ENCODE measurements at places on chromosomes 2 and 18.

DNA sequence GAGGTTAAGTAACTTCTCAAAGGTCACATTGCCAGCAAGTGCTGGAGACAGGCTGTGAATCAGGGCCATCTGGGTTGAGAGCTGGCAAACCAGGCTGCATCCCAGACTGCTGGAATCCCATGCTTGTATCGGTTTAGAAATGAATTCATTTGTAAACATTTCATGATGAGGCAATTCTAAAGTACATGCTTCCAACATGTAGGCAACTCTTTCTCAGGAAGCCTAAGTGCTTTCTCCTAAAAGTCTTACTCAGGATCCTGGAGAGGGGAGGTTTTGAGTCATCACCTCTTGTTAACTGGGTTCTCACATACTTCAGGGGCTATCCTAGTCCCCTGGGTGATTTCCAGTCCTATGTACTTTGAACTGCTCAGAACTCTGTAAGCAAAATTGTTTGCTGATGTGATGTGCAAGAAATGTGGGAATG is 416.5 kb downstream of the MEIS1 start:
- H3K27ac ChIP-seq = no peak overlapping the region
- H3K27me3 ChIP-seq = no peaks in the 10 kb centered on the region
- DNase-seq = no peak

GRCh38 chr18:76822506-76823160 is at the start of gene ZNF236:
TSS of gene ZNF236 (plus strand) at chr18:76822557. CDS start at chr18:76822608, 51 bp downstream.
- peak within 1 kb of the TSS; percentile 95 for H3K27ac ChIP-seq
- no peaks in the 10 kb centered on the region for H3K36me3 ChIP-seq
- H3K27me3 ChIP-seq = no peaks in the 10 kb centered on the region
- peak; percentile 74 for DNase-seq
- H3K4me3 ChIP-seq = peak within 1 kb of the TSS; percentile 94

- H3K36me3 ChIP-seq = no peaks in the 10 kb centered on the region
- no peaks in the 10 kb centered on the region for H3K27me3 ChIP-seq
- no peak overlapping the region for H3K27ac ChIP-seq
- DNase-seq = no peak
- H3K4me1 ChIP-seq = no peaks in the 10 kb centered on the region
- H3K4me3 ChIP-seq = no peak overlapping the region
Measured at GRCh38 chr2:168835969-168836368, 33.5 kb downstream of the NOSTRIN start.

DNA sequence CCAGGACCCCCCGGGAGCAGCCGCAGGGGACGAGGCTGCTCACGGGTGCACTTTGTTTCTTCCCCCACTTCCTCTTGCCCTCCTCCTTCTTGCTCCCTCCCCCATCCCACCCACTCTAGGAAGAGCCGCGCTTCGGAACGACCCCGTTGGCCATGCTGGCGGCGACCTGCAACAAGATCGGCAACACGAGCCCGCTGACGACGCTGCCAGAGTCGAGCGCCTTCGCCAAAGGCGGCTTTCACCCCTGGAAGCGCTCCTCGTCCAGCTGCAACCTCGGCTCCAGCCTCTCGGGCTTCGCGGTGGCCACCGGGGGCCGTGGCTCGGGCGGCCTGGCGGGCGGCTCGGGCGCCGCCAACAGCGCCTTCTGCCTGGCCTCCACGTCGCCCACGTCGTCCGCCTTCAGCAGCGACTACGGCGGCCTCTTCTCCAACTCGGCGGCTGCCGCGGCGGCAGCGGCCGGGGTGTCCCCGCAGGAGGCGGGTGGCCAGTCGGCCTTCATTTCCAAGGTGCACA is 1.3 kb downstream of the SP9 start:
- H3K4me3 ChIP-seq = peak overlapping the region; percentile 28
- peaks cover 99% of the 10 kb centered on the region for H3K27me3 ChIP-seq
- H3K27ac ChIP-seq = no peak overlapping the region
- no peak for DNase-seq
- H3K36me3 ChIP-seq = no peaks in the 10 kb centered on the region

DNA sequence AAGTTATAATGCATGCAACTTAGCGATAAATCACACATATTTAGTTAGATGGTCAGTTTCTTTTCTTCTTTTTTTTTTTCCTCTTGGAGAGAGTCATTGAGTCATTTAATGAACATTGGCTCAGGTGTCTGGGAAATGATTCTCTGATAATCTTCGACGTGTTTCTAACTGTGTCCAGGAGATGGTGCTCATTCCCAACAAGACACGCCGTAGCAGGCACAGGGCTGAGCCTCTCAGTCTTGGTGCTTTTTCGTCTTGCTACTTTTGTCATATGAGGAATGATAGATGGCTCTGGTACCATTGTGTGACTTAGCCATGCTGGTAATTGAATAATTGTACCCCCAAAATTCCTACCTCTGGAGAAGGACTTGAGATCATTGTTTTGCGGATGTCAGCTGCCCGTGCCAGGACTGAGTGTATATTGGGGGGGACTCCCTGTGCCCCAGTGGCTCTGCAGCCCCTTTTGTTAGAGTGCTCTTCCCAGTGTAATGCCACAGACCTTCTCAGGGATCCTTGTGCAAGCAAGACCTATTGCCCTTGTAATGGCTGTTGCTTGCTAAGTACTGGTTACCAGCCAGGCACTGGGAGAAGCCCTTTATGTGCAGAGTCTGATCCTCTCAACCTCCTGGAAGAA is 107.6 kb upstream of the CYRIA start:
- no peaks in the 10 kb centered on the region for H3K36me3 ChIP-seq
- H3K4me3 ChIP-seq = no peak overlapping the region
- no peaks in the 10 kb centered on the region for H3K4me1 ChIP-seq
- no peak for DNase-seq

GRCh38 chr18:46373791-46374190 is 269.6 kb downstream of the HAUS1 start:
- no peak overlapping the region for H3K4me3 ChIP-seq
- H3K4me1 ChIP-seq = no peaks in the 10 kb centered on the region
- no peak overlapping the region for H3K27ac ChIP-seq
- no peaks in the 10 kb centered on the region for H3K27me3 ChIP-seq
- no peaks in the 10 kb centered on the region for H3K36me3 ChIP-seq

DNA sequence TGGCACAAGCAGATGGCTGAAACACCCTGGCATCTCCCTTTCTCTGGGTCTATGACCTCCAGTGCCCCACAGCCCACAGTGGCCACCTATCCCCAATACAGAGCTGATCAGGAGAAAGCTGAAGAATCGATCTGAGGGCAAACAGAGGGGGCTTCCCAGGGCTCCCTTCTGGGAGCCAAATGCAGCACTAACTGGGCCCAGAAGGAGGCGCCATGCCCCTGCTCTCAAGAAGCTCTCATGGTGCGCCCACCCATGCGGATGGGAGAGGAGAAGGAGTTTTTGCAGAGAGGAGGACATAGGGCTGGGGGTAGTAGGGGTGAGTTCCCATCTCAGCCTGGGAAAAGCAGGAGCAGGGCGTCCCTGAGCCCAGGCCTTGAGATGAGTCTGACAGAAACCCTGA is 787.3 kb upstream of the RAB6C start:
- H3K4me1 ChIP-seq = no peaks in the 10 kb centered on the region
- no peak overlapping the region for H3K4me3 ChIP-seq
- H3K36me3 ChIP-seq = no peaks in the 10 kb centered on the region

DNA sequence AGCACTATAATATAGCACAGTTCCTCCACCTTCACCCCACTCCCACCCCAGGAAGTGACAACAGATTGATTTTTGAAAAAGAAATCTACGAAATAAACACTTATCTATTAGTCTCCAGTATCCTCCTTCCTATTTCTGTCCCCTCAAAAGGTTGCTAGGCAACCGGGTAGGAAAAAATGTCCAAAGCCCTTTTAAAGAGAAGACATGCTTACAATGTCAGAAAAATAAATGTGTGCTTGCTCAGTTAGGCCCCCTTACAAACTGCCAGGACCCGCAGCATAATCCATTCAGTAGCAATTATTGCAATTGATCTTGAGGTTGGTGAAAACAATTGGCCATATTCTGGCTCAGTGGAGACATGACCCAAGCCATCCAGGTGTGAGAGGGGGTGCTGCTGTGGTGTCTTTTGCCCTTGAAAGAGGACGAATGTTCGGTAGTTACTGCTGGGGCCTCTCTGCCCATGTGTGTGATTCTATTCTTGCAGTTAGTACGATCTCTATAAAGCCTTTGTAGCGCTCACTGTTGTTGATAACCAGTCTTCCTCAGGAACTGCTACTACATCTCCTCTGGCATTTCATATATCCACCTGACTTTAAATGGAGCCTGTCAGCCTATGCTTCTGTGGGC is 144.3 kb downstream of the MYO3B start:
- H3K4me3 ChIP-seq = no peak overlapping the region
- no peaks in the 10 kb centered on the region for H3K36me3 ChIP-seq
- H3K27ac ChIP-seq = no peak overlapping the region
- DNase-seq = no peak
- no peaks in the 10 kb centered on the region for H3K4me1 ChIP-seq

- H3K36me3 ChIP-seq = no peaks in the 10 kb centered on the region
- no peak overlapping the region for H3K4me3 ChIP-seq
- H3K27ac ChIP-seq = no peak overlapping the region
- H3K27me3 ChIP-seq = no peaks in the 10 kb centered on the region
- DNase-seq = no peak
Measured at GRCh38 chr2:156517419-156517818, 81.2 kb downstream of the GPD2 start.

DNA sequence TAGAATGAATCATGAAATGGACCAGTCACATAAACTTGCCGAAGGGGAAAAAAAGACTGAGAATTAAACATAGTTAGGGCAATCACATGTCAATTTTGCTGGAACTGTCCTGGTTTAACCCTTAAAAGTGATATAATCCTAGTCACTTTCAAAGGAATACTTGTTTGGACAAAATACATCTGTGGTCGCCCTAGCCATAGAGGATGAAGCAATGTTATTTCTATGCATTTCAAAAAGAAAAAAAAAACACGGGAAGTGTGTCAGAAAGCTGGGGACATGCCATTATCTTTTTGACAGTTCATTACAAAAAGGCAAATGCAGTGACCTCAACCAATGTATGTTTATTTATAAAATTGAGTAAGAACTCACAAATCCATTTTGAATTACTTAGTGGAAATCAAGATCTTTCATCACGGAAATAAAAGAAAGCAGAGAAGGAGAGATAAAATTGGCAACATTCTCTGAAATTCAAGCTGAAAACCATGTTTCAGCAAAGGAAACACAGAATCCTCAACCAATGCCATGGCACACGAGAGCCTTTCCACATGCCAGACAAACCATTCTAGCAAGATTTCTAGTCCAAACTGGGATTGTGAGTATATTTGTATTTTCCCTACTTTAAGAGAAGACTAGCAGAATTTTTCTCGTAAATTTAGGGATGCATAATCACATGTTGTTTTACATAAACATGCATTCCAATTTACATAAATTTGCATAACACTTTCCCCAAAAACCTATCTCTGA is 854.3 kb upstream of the ACVR2A start:
- no peak for DNase-seq
- H3K4me3 ChIP-seq = no peak overlapping the region
- H3K36me3 ChIP-seq = no peaks in the 10 kb centered on the region
- H3K4me1 ChIP-seq = peaks cover 3% of the 10 kb centered on the region
- H3K27me3 ChIP-seq = no peaks in the 10 kb centered on the region

- no peaks in the 10 kb centered on the region for H3K27me3 ChIP-seq
- no peak overlapping the region for H3K4me3 ChIP-seq
- H3K36me3 ChIP-seq = no peaks in the 10 kb centered on the region
- H3K4me1 ChIP-seq = no peaks in the 10 kb centered on the region
- no peak for DNase-seq
- no peak overlapping the region for H3K27ac ChIP-seq
Measured at GRCh38 chr2:168434146-168434545, 21.9 kb upstream of the CERS6 start.

DNA sequence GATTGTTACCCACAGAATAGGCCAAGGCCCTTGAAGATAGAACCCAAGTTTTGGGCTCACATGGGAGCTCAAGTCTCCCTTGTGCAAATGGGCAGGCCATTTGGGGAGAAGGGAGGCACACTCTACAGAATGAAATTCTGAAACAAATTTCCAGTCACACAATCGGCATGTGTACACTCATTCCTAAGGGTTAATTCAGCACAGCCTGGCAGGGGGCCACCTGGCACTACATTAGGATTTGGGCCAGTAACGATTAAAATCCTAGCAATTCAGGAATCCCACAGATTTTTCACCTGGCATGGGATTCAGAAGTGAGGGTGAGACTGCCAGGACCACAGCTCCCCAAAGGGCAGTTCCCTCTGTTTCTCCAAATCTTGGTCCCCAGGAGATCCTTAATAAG is 46.4 kb downstream of the BMP10 start:
- no peaks in the 10 kb centered on the region for H3K36me3 ChIP-seq
- no peaks in the 10 kb centered on the region for H3K27me3 ChIP-seq
- H3K27ac ChIP-seq = no peak overlapping the region
- DNase-seq = no peak
- H3K4me1 ChIP-seq = peaks cover 6% of the 10 kb centered on the region

DNA sequence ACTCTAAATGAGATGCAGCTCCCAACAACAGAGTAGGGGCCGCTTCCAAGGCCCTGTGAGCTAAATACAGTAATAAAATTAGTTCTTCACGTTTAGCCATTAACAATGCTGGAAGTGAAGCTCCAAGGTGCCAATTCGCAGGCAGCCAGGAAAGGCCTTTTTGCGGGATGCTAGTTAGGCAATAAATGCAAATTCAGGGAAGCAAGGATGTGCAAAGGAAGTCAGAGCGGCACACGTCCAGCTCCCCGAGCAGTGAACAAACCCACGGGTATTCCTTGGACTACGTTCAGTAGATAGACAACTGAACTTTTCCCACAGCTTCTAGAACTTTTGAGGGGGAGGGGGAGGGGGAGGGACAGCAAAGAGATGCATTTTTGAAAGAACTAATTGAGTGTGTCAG is 6.9 kb downstream of the ZNF516 start:
- H3K4me1 ChIP-seq = no peaks in the 10 kb centered on the region
- peak overlapping the region; percentile 14 for H3K4me3 ChIP-seq
- no peaks in the 10 kb centered on the region for H3K36me3 ChIP-seq
- no peak overlapping the region for H3K27ac ChIP-seq
- no peaks in the 10 kb centered on the region for H3K27me3 ChIP-seq

DNA sequence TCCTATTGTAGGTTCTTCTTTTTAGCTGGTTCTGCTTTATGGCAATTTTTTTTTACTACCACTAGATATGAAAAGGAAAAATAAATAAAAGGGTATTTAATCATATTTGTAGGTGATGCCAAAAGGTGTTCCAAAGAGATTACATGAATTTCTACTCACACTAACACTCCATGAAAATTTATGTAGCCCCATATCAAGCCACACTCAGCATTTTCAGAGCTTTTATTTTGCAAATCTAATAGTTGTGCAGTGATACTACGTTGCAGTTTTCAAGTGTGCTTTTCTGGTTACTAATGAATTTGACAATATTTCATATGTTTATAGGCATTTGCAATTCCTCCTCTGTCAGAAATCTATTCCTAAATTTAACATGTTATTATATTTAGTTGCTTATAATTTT is 363.9 kb upstream of the TMEFF2 start:
- H3K4me1 ChIP-seq = no peaks in the 10 kb centered on the region
- no peak overlapping the region for H3K27ac ChIP-seq
- no peaks in the 10 kb centered on the region for H3K36me3 ChIP-seq
- no peak for DNase-seq

GRCh38 chr18:71237641-71238040 is 948.8 kb downstream of the SOCS6 start:
- H3K27ac ChIP-seq = no peak overlapping the region
- DNase-seq = no peak
- no peaks in the 10 kb centered on the region for H3K27me3 ChIP-seq
- H3K4me1 ChIP-seq = no peaks in the 10 kb centered on the region
- H3K4me3 ChIP-seq = no peak overlapping the region

Measured in breast epithelium (tissue), 4 donors.